ENCODE measurements at places on chromosomes 7 and 10. TPM values are rescaled to one million over a fixed set of nuclear protein-coding genes. Genes with fewer than 3 reads are reported as not detected.

Gene GRM8
- total RNA-seq = not detected

Gene LHFPL3
- not detected for total RNA-seq

Gene MYH16
- total RNA-seq = 0.08 TPM

Gene GPR85
- 0.60 TPM for total RNA-seq

Gene FXYD4
- total RNA-seq = not detected

Gene PNLIPRP1
- total RNA-seq = not detected

Gene NEURL1
- total RNA-seq = under 0.01 TPM

Gene LRRD1
- total RNA-seq = under 0.01 TPM

Gene ATOH7
- not detected for total RNA-seq

Gene VAX1
- not detected for total RNA-seq

Gene PEX1
- total RNA-seq = 10.1 TPM

Gene HYAL4
- total RNA-seq = not detected

Gene CLCN1
- total RNA-seq = not detected

Gene GJD4
- not detected for total RNA-seq

Gene TMEM140
- total RNA-seq = 11.5 TPM

Gene ELMO1
- 0.15 TPM for total RNA-seq

Gene RBP3
- total RNA-seq = under 0.01 TPM

Gene NACAD
- 0.47 TPM for total RNA-seq

Gene NUDT13
- total RNA-seq = 0.75 TPM

Gene CALHM1
- total RNA-seq = not detected

Gene TMEM270
- not detected for total RNA-seq

Gene CRTAC1
- 0.12 TPM for total RNA-seq

Gene UMAD1
- 4.4 TPM for total RNA-seq

Gene CCL24
- total RNA-seq = not detected

Gene DOCK1
- total RNA-seq = 100 TPM

Gene TLX1
- total RNA-seq = not detected

Gene MUC3A
- not detected for total RNA-seq

Gene SLC26A3
- not detected for total RNA-seq

Gene SPACDR
- total RNA-seq = 0.70 TPM

Gene NODAL
- not detected for total RNA-seq

Gene LBX1
- total RNA-seq = not detected

Gene TRIM8
- 38.3 TPM for total RNA-seq

Gene MLXIPL
- not detected for total RNA-seq

Gene TRPV5
- total RNA-seq = not detected

Gene FFAR4
- not detected for total RNA-seq

Gene PSD
- total RNA-seq = 4.8 TPM

Gene SPDYE8
- total RNA-seq = not detected
